Thoracic aorta (tissue), 2 donors: ENCODE measurements at places on chromosomes 13 and 19. TPM values are rescaled to one million over a fixed set of nuclear protein-coding genes. Genes with fewer than 3 reads are reported as not detected.

GRCh38 chr13:73465617-73465971 lies 406.8 kb downstream of the KLF5 start:
- no peak for DNase-seq
- no peaks in the 10 kb centered on the region for H3K4me1 ChIP-seq
- no peak overlapping the region for H3K4me3 ChIP-seq
- no peak overlapping the region for H3K27ac ChIP-seq
- no peaks in the 10 kb centered on the region for H3K27me3 ChIP-seq
- H3K36me3 ChIP-seq, result no peaks in the 10 kb centered on the region

GRCh38 chr13:33328701-33329100 lies 43.1 kb upstream of the STARD13 start:
- H3K36me3 ChIP-seq, result no peaks in the 10 kb centered on the region
- no peak for DNase-seq
- H3K27ac ChIP-seq, result no peak overlapping the region

DNA sequence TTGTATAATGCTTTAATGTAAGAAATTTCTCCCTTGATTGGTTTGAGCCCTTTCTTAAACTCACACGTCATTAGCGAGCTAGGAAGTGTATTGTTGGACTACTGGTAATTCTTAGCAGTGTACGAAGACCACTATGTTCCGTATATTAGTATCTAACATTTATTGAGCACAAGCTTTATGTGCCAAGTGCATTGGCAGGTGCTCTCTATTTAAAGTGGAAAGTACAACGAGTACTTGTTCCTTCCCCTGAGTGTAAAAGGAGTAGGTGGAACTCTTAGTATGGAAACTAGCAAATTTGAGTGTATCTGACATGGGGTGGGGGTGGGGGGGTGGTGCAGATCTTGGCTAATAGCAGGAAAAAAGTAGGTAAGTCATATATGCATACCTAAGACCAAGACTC lies 594.7 kb downstream of the FGF9 start:
- no peak overlapping the region for H3K27ac ChIP-seq
- no peaks in the 10 kb centered on the region for H3K27me3 ChIP-seq
- H3K4me3 ChIP-seq, result no peak overlapping the region
- no peaks in the 10 kb centered on the region for H3K36me3 ChIP-seq
- DNase-seq, result no peak
- no peaks in the 10 kb centered on the region for H3K4me1 ChIP-seq

- no peak for DNase-seq
- no peaks in the 10 kb centered on the region for H3K4me1 ChIP-seq
- no peak overlapping the region for H3K4me3 ChIP-seq
- H3K27me3 ChIP-seq, result no peaks in the 10 kb centered on the region
- H3K27ac ChIP-seq, result no peak overlapping the region
Observed at GRCh38 chr13:83297586-83298290, 584.5 kb downstream of the SLITRK1 start.

- no peaks in the 10 kb centered on the region for H3K4me1 ChIP-seq
- H3K4me3 ChIP-seq, result no peak overlapping the region
- no peak overlapping the region for H3K27ac ChIP-seq
- no peaks in the 10 kb centered on the region for H3K27me3 ChIP-seq
Observed at GRCh38 chr13:33441015-33441414, 155.5 kb upstream of the STARD13 start.

DNA sequence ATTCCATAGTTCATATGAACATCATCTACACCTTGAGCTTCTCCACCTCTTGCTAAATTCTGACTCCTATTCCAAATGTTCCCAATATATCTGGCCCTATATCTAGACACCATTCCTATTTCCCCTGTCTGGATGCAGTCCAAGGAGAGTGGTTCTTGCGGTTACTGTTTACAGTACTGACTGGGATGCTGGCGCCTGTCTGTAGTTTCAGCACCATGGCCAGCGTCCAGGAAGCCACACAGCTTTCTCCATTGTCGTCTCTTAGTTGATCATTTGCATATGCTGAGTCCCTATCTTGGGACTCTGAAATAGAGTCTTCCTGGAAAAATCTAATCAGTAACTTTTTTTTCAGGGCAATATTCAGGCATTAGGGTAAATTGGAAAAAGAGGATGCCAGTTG lies 14.9 kb downstream of the LAIR2 start:
- no peaks in the 10 kb centered on the region for H3K36me3 ChIP-seq
- no peaks in the 10 kb centered on the region for H3K4me1 ChIP-seq
- H3K4me3 ChIP-seq, result no peak overlapping the region

DNA sequence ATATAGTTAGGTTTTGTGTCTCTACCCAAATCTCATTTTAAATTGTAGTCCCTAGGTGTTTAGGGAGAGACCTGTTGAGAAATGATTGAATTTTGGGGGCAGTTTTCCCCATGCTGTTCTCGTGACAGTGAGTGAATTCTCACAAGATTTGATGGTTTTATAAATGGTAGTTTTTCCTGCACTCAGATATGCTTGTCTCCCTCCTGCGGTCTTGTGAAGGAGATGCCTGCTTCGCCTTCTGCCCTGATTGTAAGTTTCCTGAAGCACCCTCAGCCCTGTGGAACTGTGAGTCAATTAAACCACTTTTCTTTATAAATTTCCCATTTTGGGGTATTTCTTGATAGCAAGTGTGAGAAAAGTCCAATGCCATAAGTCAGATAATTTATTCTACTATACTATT lies 1977.5 kb upstream of the PCDH20 start:
- no peaks in the 10 kb centered on the region for H3K4me1 ChIP-seq
- DNase-seq, result no peak
- no peak overlapping the region for H3K27ac ChIP-seq
- no peak overlapping the region for H3K4me3 ChIP-seq

GRCh38 chr19:7459773-7460172 lies 29.1 kb downstream of the PEX11G start:
- no peaks in the 10 kb centered on the region for H3K27me3 ChIP-seq
- DNase-seq, result no peak
- no peak overlapping the region for H3K4me3 ChIP-seq
- H3K27ac ChIP-seq, result no peak overlapping the region

- DNase-seq, result no peak
- no peak overlapping the region for H3K4me3 ChIP-seq
- no peak overlapping the region for H3K27ac ChIP-seq
- H3K36me3 ChIP-seq, result no peaks in the 10 kb centered on the region
Observed at GRCh38 chr19:39752390-39752789, 14.6 kb upstream of the CLC start.

GRCh38 chr13:93388701-93389100 lies 162.1 kb downstream of the GPC6 start:
- no peaks in the 10 kb centered on the region for H3K4me1 ChIP-seq
- H3K27me3 ChIP-seq, result no peaks in the 10 kb centered on the region
- H3K27ac ChIP-seq, result no peak overlapping the region
- no peak overlapping the region for H3K4me3 ChIP-seq
- no peaks in the 10 kb centered on the region for H3K36me3 ChIP-seq

DNA sequence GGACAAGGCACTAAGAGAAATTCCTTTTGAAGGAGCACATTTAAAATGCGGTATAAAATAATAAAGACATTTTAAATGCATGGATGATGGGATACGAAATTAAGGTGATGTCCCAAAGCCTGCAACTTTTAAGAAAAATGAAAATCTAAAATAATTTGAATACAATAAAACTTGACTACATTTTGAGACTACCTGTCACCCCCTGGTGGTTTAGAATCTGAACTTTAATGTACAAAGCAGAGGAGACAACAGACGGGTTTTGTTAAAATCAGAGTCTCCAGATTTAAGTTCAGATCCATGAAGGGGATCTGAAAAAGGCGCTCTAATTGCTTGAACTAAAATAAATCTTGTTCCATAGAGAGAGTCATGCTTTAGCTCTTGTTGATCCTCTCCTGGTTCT lies 1129.3 kb upstream of the PCDH20 start:
- no peaks in the 10 kb centered on the region for H3K4me1 ChIP-seq
- no peak overlapping the region for H3K27ac ChIP-seq
- H3K36me3 ChIP-seq, result no peaks in the 10 kb centered on the region
- no peaks in the 10 kb centered on the region for H3K27me3 ChIP-seq
- H3K4me3 ChIP-seq, result no peak overlapping the region
- no peak for DNase-seq

DNA sequence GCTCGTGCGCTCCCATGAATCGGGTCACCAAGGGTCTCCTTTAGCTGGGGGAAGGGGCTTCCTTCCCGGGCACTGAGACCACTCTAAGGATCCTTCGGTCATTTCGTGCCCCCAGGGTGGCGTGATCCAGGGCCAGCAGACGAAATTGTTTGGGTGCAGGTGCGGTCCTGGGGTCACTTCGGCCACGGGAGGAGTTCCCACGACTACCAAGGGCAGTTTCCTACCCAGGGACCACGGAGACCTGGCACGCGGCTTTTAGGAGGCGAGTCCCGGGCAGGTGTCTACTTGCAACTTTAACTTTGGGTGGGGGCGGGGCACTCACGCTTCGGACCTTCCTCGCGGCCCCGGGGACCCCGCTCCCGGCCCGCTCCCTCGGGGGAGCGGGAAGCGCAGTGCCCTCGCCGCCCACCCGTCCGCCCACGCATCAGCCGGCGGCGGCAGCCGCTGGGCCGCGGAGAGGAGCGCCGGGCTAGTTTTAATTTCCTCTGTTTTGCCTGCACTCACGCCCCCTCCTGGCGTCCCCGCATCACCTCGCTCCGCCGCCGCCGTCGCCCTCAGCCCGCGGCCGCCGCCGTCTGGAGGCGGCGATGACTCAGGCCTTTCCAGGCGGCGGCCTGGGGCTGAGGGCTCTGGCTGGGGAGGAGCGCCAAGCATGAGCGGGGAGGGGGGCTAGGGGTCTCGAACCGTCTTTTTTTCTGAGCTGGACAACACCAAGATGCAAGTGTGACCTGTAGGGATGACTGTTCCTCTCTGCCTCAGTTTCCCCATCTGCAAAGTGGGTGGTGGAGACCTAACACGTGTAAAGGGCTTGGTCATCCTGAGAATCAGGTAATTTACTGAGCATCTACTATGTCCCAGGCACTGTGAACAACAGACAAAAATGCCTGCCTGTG lies 21.8 kb downstream of the OLFM2 start:
- H3K4me3 ChIP-seq, result peak overlapping the region; percentile 72
- H3K27me3 ChIP-seq, result no peaks in the 10 kb centered on the region
- H3K36me3 ChIP-seq, result no peaks in the 10 kb centered on the region
- no peak for DNase-seq
- peaks cover 13% of the 10 kb centered on the region for H3K4me1 ChIP-seq
- no peak overlapping the region for H3K27ac ChIP-seq

- no peak for DNase-seq
- no peaks in the 10 kb centered on the region for H3K4me1 ChIP-seq
- no peak overlapping the region for H3K4me3 ChIP-seq
- H3K27ac ChIP-seq, result no peak overlapping the region
- H3K27me3 ChIP-seq, result no peaks in the 10 kb centered on the region
Observed at GRCh38 chr13:72651144-72651543, 76.3 kb downstream of the MZT1 start.

DNA sequence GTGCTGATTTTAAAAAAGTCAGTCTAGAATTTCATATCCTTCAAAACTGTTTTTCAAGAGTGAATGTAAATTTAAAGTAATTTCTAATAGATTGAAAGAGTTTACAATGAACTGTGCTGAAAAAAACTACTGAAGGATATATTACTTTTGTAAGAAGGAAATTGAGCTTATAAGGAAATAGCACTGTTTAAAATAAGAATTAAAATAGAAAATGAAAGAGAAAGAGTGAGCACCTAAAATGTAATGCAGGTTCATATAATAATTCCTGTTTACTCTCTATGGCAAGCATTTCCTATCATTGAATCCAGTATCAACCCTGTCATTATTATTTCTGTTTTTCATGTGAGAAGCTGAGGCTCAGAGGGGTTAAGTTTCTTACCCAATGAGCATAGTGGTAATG lies 57.3 kb downstream of the AKAP11 start:
- no peaks in the 10 kb centered on the region for H3K4me1 ChIP-seq
- no peaks in the 10 kb centered on the region for H3K27me3 ChIP-seq
- no peaks in the 10 kb centered on the region for H3K36me3 ChIP-seq
- no peak overlapping the region for H3K27ac ChIP-seq

The HRC gene
- 2.2 TPM for total RNA-seq

The KASH5 gene
- total RNA-seq, result not detected

The RASAL3 gene
- 5.1 TPM for total RNA-seq

The CASP14 gene
- not detected for total RNA-seq

The WDR87 gene
- not detected for total RNA-seq

The C1QTNF9B gene
- total RNA-seq, result not detected

The KLK8 gene
- not detected for total RNA-seq

The ZNF112 gene
- 5.0 TPM for total RNA-seq

The ZNF256 gene
- total RNA-seq, result 1.4 TPM

The ZNF260 gene
- total RNA-seq, result 9.7 TPM

The GGN gene
- total RNA-seq, result 1.5 TPM

The CGB7 gene
- not detected for total RNA-seq
